B cell (primary cell): ENCODE measurements at places on chromosomes 2 and 18. TPM values are rescaled to one million over a fixed set of nuclear protein-coding genes. Genes with fewer than 3 reads are reported as not detected.

Gene PTGR3
- 30.2 and 32.6 TPM in 2 replicates for total RNA-seq

Gene NDC80
- 3.7 and 3.9 TPM in 2 replicates for total RNA-seq

GRCh38 chr2:219247678-219248642 lies 2.7 kb downstream of the STK16 start:
- DNase-seq, result peak; percentile 55

DNA sequence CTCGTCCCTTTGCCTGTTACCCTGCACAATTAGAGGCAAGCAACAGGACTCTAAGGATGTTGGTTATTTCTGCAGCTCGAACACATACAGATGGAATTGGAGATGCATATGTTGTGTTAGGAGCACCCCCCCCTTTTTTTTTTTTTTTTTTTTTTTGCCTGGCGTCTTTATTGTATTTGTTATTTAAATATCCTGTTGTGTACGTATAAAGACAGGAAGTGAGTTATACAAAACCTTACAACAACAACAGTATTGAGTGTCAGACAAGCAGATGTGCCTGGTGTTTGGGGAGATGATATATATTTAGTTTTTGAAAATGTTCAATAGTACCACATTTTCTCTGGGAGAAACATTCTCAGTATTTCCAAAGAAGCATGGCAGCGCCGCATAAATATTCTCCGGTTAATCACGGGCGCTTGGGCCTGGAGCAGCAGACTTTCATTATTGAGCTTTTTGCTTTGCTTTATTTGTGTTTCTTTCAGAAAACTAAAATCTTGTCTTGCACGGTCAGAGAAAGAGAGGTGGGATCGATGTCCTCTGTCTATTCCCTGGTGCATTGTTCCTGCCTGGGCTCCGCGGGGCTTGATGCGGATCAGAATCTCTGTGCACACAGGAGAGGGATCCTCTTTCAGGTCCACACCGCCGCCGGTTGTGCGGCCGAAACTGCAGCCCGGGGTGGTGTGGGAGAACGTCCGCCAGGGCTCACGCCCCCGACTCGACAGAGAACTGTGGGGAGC lies 23.2 kb upstream of the ZNF516 start:
- peak; percentile 42 for DNase-seq

- no peak for DNase-seq
These were observed 51.5 kb upstream of the PHLPP1 start for GRCh38 chr18:62663731-62664336.
